T-cell (primary cell): ENCODE measurements at places on chromosomes 7 and 10.

GRCh38 chr7:144407266-144407931 lies 3.9 kb upstream of the NOBOX start:
- no peak for DNase-seq

GRCh38 chr10:124480860-124481259 lies 19.2 kb downstream of the LHPP start:
- no peak for DNase-seq

GRCh38 chr10:78420946-78421735 lies 387.5 kb downstream of the RPS24 start:
- DNase-seq, result no peak

DNA sequence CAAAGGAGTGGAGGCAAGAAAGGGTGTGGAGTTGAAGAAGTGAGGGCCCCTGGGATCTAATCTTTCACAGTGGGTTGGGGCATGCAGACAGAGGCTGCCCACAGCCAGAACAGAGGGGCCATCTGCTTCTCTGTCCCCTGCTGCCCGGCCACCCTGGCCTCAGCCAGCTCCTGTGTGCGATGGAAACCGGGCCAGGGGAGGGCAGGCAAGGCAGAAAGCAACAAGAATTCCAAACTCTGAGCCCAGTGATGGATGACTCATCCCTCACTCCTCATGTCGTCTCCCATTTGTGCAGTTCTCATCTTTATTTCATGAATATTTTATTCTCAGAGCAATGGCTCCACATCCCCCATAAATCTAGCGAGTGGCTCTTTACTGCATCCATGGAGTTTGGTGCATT lies 757.1 kb downstream of the GRID1 start:
- DNase-seq, result no peak

- DNase-seq, result peak; percentile 38
Observed at GRCh38 chr10:21526860-21527597, 1.5 kb upstream of the SKIDA1 start.

GRCh38 chr10:15863733-15864132 lies 3.4 kb upstream of the MINDY3 start:
- no peak for DNase-seq

GRCh38 chr7:99248391-99249095 lies 24.1 kb upstream of the MYH16 start:
- DNase-seq, result no peak

DNA sequence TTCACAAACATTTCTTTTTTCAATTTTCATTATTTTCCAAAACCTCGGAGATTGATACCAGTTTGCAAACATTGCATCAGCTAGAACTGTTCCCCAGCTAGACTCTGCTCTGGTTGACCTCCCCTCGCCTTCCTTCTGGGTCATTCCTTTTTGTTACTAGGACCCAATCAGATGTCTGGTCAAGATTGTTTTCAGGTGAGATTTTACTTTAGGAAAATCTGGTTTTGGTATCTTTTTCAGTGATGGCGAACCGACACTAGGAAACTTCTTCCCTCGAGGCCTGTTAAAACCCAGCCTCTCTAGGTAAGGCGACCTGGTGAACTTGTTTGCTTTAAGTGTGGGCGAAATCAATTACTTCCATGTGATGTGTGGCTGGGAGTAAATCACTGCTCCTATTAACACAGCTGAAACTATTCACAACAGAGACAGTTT lies 8.4 kb downstream of the PROSER2 start:
- no peak for DNase-seq

- no peak for DNase-seq
Observed at GRCh38 chr10:82319074-82319473, 444.1 kb downstream of the NRG3 start.

DNA sequence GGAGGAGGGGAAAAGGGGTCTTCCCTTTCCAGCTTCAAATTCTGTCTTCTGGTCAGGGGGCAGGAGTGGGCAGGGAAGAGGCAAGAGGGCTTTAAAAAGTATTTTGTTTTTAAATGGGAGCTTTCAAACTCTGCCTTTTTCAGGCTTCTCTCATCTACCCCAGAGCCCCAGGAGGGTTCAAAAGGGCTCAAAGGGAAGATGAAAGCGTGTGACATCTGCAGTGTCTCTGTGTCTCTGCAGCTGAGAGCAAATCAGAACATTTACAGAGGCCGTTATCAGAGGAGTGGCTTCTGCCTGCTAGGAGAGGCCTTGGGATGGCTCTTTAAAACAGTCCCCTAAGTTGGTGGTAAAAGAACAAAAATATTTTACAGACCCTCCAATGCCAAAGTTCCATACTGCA lies 30.3 kb downstream of the TRIM8 start:
- no peak for DNase-seq

GRCh38 chr10:48614481-48615390 lies 9.9 kb upstream of the ARHGAP22 start:
- DNase-seq, result no peak

DNA sequence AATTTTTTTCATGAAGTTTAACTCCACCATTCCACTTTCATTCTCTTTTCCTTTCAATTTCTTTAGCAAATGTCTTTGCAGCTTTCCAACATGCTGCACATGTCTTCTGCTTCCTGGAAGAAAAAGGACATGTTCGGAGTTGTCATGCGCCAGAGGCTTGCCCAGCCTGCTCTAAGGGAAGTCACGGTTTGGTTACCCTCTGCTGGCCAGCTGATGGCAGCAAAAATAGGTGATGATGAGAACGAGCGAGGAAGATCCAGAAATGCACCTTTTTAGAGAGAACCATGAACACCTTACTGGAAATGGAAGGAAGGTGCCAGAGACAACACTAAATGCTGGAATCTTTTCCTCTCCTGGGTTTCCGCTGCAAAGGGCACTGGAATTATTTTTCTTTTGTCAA lies 4.9 kb upstream of the ZSCAN21 start:
- peak; percentile 27 for DNase-seq

DNA sequence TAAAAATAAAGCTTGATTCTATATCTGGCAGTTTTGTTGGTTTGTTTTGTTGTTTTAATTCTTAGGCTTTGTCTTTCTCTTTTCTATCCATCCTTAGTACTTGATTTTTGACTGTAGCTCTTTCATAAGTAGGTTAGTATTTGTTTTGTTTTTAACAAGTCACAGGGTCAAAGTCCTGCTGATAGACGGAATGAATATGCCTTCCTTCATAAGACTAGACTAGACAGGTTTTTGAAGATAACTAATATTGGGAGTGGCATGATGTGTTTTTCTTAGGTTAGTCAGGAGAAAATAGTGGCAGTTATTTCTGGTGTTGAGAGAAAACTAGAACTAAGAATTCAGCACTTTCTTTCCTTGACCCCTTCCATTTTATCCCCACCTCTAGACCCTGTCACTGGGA lies 50.4 kb downstream of the CASD1 start:
- no peak for DNase-seq

GRCh38 chr7:45893996-45894664 lies 5.8 kb downstream of the IGFBP1 start:
- no peak for DNase-seq
